Stimulated activated CD8-positive, alpha-beta memory T cell treated with anti-CD3 and anti-CD28 coated beads, Interleukin-4, amount 100 ng/mL, for 48 hours (primary cell): ENCODE measurements at places on chromosomes 5 and 9.
A peak's percentile ranks its signal among the peaks of the same experiment; 100 is the strongest.

GRCh38 chr9:20624201-20625002 is 2.1 kb upstream of the MLLT3 start:
- DNase-seq = peak; percentile 54

GRCh38 chr5:100950985-100951384 is 47.9 kb upstream of the ST8SIA4 start:
- DNase-seq = no peak

- no peak for DNase-seq
Observed at GRCh38 chr5:179258001-179258921, 87.0 kb downstream of the ADAMTS2 start.

- no peak for DNase-seq
Observed at GRCh38 chr9:7318920-7319319, 480.7 kb downstream of the DMAC1 start.

- DNase-seq = peak; percentile 45
Observed at GRCh38 chr9:75088646-75089372, 495 bp downstream of the OSTF1 start.

DNA sequence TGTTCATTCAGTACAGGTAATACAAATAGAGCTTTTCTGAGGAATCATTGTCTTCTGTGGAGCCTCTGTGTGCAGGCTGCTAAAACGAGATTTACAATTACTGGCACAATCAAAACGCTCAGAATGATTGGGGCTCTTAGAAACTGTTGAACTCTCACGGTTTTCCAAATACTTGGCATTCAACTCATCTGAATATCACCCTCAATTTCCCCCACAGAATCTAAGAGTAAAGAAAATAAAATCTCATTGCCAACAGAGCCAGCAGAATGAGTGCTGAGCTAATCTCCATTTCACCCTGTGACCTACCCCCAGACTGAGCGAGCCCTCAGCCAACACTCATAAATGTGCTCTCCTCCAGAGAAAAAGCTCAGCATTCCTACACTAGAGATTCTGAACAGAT is 35.3 kb upstream of the TMED7 start:
- no peak for DNase-seq

DNA sequence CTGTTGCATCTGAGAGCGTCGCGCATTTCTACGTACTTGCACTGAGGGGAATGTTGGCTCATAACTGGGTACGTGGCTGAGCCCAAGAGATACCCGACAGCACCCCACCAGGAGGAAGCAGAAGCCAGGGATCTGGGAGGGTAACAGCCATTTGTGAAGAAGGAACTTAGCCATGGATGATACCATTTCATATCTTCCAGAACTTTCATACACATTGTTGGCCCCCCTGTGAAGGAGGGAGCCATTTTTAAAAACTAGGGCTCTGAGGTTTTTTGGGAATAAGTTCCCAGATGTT is 101.4 kb upstream of the SLC44A1 start:
- DNase-seq = no peak

GRCh38 chr9:131728961-131729360 is 10.9 kb downstream of the RAPGEF1 start:
- DNase-seq = peak; percentile 74

DNA sequence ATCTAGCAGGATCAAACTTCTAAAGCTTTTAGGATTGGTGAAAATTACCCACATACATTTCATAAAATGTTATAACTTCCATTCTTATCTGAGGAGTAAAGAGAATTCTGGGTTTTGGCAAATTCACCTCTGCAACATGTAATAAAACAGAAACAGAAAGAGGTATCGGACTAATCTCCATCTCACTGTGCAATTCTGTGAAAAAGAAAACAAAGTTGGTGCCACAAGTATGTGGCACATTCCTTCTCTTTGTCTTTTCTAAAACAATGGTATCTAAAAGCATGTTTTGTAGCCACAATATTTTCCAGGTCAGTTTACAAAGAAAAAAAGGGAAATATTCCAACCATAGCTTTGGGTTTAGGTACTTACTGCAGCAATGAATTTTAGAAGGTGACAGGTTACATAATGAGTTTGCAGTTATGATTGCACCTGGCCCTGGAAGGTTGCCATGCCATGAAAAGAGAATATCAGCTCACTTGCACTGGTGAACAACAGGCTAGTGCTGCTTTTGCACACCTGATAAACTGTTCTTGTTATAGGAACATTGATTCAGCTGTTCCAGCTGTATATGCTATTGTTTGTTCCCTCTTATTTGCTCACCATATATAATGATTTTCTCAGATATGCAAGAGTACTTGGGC is 491.3 kb upstream of the MEF2C start:
- DNase-seq = no peak

DNA sequence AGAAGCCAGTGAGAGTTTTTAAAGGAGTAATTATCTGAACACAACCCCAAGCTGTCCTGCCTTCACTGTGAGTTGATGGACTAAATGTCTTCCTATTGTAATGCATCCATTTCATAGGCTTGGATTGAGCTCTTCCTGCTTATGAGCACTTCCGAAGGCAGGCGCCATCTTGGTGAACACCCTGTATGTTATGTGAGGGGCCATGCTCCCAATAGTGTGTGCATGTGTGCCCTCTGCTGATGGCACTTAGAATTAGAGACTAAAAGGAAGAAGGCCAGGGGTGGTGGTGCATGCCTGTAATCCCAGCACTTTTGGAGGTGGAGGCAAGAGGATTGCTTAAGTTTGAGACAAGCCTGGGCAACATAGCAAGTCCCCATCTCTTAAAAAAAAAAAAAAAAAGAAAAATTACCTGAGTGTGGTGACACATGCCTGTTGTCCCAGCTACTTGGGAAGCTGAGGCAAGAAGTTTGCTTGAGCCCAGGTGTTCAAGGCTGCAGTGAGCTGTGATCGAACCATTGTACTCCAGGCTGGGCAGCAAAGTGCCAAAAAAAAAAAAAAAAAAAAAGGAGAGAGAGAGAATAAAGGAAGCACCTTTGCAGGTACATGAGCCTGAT is 65.0 kb downstream of the C9orf152 start:
- DNase-seq = no peak

DNA sequence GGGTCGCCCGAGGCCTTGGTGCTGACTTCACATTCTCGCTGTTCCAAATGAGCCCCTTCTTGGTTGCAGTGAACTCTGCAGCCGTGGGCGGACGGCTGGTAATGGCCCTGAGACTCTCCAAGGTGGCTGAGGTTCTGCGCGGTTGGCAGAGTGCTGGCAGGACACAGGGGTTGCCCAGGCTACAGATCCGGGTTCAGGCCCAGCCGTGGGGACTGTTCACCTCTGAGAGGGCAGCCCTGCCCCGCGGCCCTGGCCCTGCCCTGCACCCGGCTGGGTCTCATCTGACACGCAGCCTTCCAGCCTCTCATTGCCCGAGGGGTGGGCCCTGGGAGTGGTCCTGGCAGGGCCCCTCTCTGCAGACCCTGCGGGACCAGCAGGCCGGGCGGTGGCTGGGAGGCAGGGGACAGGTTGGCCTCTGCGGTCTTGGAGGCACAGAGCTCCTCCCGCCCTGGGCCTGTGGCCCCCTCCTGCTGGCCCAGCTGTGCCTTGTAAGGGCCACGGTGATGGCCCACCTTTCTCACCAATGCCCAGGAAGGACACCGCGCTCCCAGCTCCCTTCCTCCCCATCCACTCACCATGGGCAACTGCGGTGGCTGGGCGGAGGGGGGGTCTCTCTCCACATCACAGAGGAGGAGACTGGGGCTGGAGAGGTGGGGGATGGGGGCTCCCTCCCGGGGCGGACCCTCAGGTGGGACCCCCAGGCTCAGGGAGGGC is 51.6 kb downstream of the AHRR start:
- DNase-seq = peak; percentile 58

- DNase-seq = no peak
Observed at GRCh38 chr9:125262294-125262991, 817 bp downstream of the GAPVD1 start.

DNA sequence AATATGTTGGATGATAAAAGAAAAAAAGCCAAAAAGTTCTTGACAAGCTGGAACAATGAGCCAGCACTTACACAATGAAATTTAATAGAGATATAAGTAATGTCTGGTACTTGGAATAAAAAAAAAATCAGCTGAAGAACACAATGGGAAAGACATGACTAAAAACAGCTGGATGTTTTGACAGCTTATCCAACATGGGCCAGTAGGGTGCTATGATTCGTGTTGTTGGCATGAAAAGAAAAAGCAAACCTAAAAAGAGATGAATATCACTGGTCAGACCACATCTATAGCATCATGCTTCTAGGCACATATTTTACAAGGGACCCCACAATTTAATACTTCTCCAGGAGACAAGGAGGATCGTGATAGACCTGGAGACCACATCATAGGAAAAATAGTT is 175.3 kb downstream of the ARL15 start:
- no peak for DNase-seq

GRCh38 chr9:97740848-97741821 is 44.0 kb upstream of the XPA start:
- DNase-seq = peak; percentile 52

GRCh38 chr5:25357605-25358004 is 712.8 kb upstream of the CDH10 start:
- no peak for DNase-seq

DNA sequence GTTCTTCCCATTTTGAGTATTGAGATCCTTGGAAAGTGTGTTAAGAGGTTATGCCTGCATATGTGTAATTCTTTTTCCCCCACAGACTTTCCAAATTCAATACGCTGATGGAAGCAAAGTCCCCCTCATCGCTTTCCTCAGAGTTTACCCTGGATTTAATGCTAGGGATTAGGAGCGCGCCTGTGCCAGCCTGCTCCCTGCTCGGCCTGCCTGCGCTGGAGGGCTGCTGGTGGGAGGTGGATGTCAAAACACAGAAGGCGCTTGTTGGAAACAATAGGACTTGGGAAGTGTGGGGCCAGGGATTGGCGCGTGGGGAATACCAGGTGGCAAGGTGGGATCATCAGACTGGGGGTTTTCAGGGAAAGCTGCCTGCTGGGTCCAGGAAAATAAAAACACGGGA is 39.8 kb upstream of the PTCH1 start:
- DNase-seq = no peak

DNA sequence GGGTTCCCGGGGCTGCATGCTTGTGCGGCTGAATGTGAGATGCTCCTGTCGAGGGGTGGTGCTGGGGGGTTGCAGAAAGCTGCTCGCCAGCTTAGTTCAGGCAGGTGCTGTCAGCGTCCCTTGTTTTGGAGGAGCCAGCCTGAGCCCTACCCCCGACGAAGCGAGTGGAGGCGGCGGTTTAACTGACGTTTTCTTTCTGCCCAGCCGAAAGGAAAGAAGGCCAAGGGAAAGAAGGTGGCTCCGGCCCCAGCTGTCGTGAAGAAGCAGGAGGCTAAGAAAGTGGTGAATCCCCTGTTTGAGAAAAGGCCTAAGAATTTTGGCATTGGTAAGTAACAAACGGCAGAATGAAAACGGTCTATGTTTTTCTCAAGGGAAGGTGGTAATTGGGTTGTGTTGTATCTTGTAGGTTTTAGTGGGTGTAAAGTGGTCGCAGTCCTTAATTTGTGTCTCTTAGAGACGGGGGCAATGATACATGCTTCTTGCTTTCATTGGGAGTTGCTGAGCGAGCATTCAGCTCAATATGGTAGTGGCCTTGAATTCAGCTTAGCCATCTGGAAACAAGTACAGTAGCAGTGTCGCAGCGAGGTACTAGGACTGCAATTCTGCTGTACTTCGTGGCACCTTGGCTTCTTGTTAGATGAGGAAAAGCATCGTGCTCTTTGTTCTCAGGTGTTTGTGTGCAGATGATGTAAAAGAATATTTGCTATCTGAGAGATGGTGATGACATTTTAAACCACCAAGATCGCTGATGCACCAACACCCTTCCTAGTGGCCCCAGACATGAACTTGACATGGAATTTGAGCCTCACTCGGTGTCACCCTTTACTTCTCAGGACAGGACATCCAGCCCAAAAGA is 928 bp downstream of the RPL7A start:
- DNase-seq = no peak

- no peak for DNase-seq
Observed at GRCh38 chr9:14094491-14094890, 219.4 kb downstream of the NFIB start.

GRCh38 chr9:107541523-107541922 is 52.0 kb upstream of the KLF4 start:
- no peak for DNase-seq

GRCh38 chr5:166979307-166979895 is 1312.0 kb upstream of the WWC1 start:
- DNase-seq = no peak

- no peak for DNase-seq
Observed at GRCh38 chr5:71681296-71681695, 37.8 kb upstream of the CARTPT start.

- no peak for DNase-seq
Observed at GRCh38 chr5:145847499-145848497, 12.7 kb upstream of the PRELID2 start.

DNA sequence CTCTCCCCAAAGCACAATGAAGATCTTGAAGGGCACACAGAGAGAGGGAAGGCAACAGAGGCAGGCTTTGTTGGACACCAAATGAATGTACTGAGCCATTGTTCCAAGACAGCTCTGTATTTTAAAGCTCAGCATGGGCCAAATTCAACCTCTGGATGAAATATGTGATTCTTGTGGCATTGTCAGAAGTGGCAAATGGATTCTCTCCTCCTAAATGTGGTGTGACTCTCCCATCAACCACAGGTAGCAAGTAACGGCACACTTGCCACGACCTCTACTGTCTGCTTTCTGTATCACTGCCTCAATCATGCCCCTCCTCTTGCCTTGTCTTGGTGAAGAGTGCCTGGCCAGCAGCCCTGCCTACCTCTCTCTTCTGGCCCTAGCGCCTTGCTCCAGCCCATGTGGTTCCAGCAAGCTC is 6.1 kb upstream of the MOB3B start:
- DNase-seq = no peak

DNA sequence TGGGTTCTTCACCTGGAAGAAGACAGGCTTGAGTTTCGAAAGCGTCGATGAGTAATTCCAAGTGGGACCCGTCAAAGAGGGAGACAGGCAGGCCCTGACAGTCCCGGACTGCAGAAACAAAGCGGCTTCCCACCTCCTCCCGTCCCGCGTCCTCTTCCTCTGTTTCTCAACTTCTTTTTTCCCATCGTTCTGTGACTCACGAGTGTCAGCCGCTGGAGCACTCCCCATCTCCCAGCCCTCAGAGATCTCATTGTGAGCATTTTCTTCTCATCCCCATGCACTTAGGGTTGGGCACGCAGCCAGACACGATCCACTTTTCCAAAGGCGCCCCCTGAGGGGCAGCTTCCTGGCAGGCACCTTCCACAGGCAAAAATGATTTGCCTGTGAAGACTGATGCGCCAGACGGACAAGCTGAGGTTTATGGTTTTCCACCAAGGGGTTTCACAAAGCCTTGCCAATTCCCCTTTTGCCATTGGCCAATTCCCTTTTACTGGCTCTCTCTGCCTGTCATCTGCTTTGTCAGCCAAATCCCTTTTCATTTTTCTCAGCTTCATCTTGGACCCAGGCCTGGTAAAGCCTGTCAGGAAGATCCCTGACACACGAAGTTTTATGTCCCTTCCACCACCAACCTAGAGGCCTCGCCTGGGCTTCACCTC is 86.5 kb upstream of the ANKRD55 start:
- DNase-seq = no peak

GRCh38 chr9:22975951-22976350 is 529.3 kb downstream of the DMRTA1 start:
- no peak for DNase-seq

- DNase-seq = no peak
Observed at GRCh38 chr5:67680099-67680498, 483.5 kb upstream of the CD180 start.

- DNase-seq = no peak
Observed at GRCh38 chr5:143582869-143583268, 179.4 kb upstream of the NR3C1 start.

GRCh38 chr5:25458628-25459027 is 813.9 kb upstream of the CDH10 start:
- no peak for DNase-seq
